Regular cardiac myocyte (primary cell): ENCODE measurements at places on chromosomes 7 and 10. TPM values are rescaled to one million over a fixed set of nuclear protein-coding genes. Genes with fewer than 3 reads are reported as not detected.

PPP1R9A gene
- 0.56 and 0.77 TPM in 2 replicates for total RNA-seq

MYO1G gene
- total RNA-seq: under 0.01 TPM in 2 replicates

EBLN1 gene
- total RNA-seq: not detected in 2 replicates

PRKG1 gene
- 17.8 and 48.5 TPM in 2 replicates for total RNA-seq

HOXA9 gene
- not detected in 2 replicates for total RNA-seq

MBL2 gene
- total RNA-seq: not detected in 2 replicates

LIPN gene
- not detected in 2 replicates for total RNA-seq

STAMBPL1 gene
- 55.2 and 64.6 TPM in 2 replicates for total RNA-seq

LRIT1 gene
- not detected in 2 replicates for total RNA-seq
